ENCODE measurements at places on chromosomes 5 and 9.

- DNase-seq, result no peak
These were observed 2.9 kb upstream of the NDST1 start for GRCh38 chr5:150505041-150505511.

DNA sequence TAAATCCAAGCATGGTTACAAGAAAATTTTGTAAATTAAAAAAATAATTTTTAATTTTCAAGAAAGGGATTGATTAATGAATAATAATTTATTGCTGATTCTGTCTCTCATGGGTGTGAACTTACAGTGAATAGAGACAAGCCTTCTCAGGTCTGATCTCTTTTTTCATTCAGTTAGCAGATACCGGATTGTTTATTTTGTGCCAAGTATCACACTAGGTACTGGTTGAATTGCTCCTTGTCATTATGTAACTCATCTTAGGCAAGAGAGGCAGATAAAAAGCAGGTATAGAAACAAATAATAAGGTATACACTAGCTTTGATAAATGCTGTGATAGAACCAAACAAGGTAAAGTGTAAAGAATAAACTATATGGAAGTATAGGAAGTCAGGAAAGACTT is 283.3 kb downstream of the PJA2 start:
- no peak for DNase-seq

- DNase-seq, result no peak
These were observed 5.9 kb downstream of the SERINC5 start for GRCh38 chr5:80249901-80250300.

- no peak for DNase-seq
These were observed 118.5 kb downstream of the INVS start for GRCh38 chr9:100217536-100217935.

DNA sequence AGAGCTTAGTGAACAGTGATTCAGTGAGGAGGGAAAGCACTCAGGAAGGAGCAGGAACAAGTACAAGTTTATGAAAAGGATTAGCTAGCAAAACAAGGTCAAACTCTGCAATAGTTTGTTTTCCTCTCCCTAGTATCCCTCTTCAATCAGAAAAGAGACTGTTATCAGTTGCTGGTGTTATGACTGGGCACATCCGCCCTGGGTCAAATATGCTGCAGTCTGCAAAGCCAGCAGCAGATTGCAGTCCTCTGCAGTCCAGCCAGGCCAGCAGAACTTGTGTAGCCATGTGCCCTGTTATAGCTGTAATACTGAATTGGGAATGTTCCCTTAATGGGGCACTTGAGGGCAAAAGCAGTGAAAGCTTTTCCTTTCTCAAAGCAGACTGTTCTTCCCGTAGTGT is 12.0 kb downstream of the PCDHAC2 start:
- no peak for DNase-seq

DNA sequence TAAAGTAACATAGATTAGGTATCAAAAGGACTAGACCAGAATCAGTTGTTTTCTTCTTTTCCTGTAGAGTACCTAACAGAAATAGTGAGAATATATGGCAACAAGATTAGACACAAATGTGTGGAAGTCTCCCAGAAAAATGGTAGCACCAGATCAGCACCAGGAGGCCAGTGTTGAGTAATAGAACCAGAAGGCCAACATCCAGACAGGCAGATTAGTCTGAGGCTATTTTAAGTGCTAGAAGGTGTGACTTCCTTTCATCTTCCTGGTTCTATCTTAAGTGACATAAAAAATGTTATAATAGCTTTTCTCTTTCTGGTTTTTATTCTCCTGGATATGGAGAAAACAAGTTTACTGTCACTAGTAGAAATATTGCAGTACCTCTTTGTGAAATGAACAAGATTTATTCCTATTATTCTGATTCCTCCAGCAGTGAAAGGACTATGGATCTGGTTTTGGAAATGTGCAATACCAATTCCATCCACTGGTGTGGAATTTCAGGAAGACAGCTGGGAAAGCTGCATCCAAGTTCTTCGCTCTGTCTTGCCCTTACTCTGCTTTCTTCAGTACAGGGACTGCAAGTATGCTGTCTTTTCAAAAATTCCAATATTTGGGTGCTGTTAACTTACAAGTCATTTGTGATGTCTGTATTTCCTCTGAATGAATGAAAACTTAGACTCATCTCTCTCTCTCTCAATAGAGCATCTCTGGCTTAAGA is 39.1 kb downstream of the SHLD3 start:
- no peak for DNase-seq

GRCh38 chr9:134434894-134435506 is 108.7 kb downstream of the RXRA start:
- DNase-seq, result peak; percentile 98

DNA sequence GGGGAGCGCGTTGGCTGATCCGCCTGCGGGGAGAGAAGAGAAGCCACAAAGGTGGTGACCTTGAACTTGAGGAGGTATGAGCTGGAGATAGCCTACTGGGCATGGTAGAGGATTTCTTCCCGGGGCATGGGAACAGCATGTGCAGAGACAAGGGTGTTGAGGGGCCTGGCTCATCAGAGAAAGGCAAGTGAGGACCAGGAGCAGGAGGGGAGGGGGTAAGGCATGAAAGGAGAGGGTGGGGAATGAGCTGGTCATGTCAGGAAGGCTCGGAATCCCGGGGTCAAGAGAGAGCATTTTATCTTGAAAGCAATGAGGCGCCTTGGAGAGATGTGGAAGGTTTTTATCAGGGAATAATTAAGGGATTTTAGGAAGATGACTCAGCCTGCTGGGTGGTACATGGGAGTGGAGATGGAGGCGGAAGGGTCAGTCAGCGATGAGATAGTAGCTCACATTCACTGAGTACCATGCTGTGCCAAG is 121.1 kb downstream of the LHX2 start:
- DNase-seq, result no peak

- no peak for DNase-seq
These were observed 55.5 kb upstream of the FUBP3 start for GRCh38 chr9:130523921-130524320.

DNA sequence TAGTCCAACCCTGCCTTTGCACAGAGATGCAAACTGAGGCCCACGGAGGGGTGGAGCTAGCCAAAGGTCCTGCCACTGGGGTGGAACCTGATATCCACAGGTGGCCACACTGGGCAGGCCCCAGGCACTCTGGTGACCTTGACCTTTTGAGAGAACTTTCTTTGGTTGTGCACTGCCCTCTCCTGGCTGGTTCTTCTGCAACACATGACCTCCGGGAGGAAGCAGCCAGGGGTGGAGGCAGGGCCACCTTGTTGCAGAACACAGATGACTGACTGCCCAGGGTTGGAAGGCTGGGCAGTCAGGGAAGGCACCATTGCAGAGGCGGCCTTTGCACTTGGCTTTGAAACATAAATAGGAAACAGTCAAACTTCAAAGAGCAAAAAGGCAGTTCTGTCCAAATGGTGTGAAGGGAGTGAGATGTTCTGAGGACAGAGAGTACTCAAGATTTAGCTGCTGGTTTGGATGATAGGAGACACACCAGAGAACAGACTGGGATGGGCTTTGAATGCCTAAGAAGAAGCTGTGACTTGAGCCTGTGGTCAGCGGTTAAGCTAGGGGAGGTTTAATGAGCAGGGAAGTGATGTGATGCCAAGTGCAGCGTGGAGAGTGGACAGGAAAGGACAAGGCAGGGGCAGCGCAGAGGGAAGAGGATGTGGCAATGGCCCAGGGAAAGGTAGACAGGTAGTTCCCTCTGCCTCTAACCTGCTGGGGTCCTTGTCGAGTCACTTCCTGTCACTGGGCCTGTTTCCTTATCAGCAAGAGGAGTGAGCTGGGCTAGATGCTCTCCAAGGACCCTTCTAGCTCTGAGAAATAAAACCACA is 6.8 kb upstream of the TCOF1 start:
- peak; percentile 64 for DNase-seq

GRCh38 chr9:71669284-71669995 is 98.9 kb downstream of the CEMIP2 start:
- no peak for DNase-seq

DNA sequence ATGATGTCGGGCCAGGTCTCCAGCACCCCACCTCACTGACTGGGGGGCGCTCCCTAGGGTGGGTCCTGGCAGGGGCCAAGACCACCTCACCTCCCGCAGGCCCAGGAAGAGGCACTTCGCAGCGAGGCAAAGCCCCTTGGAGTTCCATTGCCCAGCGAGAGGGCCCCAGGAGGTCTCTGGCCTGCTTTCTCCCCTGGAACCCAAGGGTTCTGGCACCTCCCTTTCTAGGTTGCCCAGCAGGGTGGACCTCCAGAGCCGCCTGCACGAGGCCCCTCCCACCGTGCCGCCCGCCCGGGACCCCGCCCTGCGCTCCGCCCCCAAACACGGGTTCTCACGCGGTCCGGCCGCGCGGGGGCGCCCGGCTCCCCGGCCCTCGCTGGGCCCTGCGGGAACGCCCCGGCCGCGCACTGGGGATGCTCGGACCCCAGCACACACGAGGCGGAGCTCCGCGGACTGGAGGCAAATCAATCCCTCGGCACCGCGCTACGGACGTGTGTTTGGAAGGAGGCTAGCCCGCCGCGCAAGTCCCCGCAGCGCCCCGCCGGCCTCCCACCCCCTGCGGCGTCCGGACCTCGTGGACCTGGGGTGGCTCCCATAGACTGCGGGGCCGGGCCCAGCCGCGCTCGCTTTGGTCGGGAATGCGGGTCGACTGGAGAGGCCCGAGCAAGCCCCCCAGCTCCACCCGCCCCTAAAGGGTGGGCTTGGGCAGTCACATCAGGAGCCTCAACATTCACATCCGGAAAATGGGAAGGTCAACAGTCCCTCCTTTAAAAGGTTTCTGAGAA is 99.5 kb upstream of the LMX1B start:
- DNase-seq, result peak; percentile 56

DNA sequence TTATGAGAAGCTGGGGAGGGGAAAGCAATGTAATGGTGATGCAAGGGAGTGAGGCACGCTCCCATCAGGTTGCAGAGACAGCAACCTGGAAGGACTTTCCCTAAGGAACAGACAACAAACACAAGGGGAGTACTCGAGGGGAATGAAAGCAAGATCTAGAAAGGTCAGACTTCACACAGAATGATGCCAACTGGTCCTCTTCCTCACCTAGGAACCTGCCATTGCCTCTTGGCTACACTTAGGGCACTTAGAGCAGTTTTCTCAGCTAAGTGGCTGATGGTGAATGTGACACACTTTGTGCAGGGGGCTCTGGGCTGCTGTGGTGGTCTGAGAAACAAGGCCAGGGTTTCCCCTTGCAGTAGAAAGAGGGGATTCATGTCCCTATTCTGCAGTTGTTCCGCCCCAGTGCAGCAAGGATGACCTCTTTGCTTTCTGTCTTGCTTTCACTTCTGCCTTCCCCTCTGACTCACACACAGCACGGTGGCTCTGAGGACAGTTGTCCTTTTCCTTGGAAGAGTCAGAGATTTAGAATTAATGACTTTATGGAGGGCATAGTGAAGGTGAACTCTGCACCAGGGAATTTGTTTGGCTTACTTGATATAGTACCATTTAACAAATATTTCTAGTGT is 394.0 kb upstream of the KLF4 start:
- no peak for DNase-seq

GRCh38 chr5:153777681-153778581 is 260.8 kb downstream of the FAM114A2 start:
- no peak for DNase-seq

DNA sequence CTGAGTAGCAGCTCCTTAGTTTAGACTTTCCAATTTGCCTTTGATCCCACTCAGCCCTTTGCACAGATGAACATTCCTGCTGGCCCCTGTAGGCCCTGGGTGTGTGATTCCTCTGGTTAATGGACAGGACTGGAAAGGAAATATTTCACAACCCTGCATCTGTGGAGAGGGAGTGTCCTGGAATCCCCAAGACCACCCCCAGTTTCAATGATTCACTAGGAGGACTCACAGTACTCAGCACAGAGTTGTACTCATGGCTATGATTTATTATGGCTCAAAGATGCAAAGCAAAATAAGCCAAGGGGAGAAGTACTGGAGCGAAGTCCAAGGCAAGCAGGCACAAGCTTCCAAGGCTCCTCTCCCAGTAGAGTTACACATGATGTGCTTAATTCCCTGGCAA is 42.4 kb upstream of the TJP2 start:
- DNase-seq, result peak; percentile 75

- no peak for DNase-seq
These were observed 367.1 kb downstream of the CSNK1G3 start for GRCh38 chr5:123879071-123879470.

DNA sequence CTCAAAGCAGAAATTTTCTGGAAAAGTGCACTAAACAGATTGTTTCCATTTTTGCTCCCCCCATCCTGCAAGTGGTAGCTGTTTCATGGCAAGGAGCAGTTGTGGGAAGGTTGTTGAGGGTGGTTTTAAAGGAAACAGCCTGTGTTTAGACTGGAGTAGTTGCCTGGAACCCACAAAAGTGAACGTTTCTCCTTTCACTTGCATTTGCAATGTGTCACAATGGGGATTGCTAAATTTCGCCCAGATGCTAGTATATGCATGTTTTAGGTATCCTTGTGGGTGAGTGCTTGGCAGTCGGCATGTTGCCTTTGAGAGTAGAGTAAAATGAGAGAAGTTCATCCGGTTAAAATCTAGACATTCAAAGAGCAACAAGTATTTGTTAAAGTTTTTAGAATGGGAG is 1099.9 kb upstream of the DMAC1 start:
- no peak for DNase-seq

GRCh38 chr9:101242651-101243050 is 142.2 kb downstream of the BAAT start:
- DNase-seq, result no peak

- DNase-seq, result no peak
These were observed 132.5 kb downstream of the ZSWIM6 start for GRCh38 chr5:61464512-61464911.

GRCh38 chr5:14309878-14310531 is 166.9 kb downstream of the TRIO start:
- no peak for DNase-seq

DNA sequence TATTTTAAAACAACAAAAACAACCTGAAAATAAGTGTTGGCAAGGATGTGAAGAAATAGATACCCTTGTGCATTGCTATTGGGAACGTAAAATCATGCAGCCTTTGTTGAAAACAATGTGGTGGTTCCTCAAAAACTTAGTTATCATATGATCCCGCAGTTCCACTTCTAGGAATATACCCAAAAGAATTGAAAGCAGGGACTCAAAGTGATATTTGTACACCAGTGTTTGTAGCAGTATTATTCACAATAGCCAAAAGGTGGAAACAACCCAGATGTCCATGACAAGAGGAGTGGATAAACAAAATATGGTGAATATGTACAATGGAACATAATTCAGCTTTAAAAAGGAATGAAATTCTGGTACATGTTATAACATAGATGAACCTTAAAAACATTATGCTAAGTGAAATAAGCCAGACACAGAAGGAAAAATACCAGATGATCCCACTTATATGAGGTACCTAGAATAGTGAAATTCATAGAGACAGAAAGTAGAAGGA is 29.0 kb downstream of the IRF1 start:
- no peak for DNase-seq

Measured in tibial artery (tissue), 4 donors.